WTC11 (cell line): ENCODE measurements at places on chromosomes 3 and 15.

DNA sequence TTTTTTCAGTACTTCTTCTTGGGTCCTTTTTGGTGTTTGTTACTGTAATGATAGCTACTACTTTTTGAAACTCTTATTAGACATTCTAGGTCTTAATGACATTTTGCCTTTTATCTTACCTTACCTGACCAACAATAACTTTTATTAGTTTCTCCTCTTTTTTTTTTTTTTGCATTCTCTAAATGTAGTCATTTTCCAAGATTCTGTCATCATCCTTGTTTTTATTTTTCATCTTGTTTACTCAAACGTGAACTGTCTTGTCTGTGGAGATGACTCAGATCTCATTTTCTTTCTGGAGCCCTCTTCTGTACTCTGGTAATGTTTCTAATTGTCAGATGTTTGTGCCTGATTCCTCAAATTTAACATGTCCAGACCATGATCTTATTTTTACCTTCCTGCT lies 2.9 kb downstream of the ABHD5 start:
- DNase-seq = no peak

- DNase-seq = no peak
Measured at GRCh38 chr3:116897382-116897781, 187.8 kb downstream of the TUSC7 start.

DNA sequence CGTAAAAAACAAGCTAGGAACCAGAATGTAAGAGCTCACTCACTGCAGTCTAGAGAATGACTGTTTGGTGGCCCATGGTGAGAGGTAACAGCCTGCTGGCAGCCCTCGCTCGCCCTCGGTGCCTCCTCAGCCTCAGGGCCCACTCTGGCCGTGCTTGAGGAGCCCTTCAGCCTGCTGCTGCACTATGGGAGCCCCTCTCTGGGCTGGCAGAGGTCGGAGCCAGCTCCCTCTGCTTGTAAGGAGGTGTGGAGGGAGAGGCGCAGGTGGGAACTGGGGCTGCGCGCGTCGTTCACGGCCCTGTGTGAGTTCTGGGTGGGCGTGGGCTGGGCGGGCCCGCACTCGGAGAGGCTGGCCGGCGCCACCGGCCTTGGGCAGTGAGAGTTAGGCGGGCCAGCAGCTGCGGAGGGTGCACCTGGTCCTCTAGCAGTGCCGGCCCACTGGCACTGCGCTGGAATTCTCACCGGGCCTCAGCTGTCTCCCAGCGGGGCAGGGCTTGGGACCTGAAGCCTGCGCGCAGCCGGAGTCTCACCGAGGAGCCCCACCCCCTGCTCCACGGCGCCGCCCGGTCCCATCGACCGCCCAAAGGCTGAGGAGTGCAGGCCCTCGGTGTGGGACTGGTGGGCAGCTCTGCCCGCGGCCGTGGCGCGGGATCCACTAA lies 420.6 kb downstream of the RBMS3 start:
- DNase-seq = no peak

DNA sequence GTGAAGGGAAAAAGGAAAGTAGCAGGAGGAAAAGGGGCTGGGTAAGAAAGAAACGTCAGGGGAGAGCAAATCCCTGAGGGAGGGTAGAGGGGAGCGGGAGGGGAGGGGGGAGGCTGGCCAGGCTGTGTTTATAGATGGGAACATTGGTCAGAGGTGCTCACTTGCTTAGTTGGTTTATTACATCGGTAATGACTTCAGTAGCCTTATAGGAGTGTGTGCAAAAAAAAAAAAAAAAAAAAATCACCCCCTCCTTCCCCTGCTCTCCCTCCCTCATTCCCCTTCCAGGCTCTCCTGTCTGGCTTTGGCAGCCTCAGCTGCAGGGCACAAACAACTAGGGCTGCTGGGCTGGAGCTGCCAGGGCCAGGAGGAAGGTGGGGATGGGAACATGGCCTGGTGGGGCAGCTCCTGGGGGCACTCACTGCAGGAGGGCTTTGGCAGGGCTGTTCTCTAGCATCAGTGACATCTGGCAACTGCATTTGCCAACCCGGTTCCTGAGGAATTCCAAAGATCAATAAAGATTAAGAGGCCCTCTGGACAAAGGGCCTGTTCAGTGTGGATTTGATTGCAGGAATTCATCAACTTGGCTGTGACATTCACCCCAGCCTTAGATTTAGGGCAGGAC lies 334.5 kb upstream of the FRG2C start:
- no peak for DNase-seq

DNA sequence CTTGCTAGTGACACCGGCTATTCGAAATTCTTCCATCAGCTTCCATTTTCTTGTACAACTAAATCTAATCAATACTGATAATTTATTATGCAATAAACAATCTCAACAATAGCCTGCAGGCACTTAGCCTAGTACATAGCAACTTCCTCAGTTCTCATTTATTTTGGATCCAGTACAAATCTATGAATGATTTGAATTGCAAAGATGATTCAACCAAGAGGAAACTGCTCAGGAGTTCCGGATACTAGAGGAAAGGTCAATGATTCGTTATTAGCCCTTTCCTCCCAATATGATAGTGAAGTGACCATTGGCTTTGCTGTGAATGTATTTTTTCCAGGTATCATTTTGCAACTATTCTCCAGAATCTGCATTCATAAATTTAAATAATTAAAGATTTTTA lies 827.0 kb downstream of the CADM2 start:
- no peak for DNase-seq

- DNase-seq = no peak
Measured at GRCh38 chr3:126031981-126032471, 51.9 kb downstream of the SLC41A3 start.

DNA sequence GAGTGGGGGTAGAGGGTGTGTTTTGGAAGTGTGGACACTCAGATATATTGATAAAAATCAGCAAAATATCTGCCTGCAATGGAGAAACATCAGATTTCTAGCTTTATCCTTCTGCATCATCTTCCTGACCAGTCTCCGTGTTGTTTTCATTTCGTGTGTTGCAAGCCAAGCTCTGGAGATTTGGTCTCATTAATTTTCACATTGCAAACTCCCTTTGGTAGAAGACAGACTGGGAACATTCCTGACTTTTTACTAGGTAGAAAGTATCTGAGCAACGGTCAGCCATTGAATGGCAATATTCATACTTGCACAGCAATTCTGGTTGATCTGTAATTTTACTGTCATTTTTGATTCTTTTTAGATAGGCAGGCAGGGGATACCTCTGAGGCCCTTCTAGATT lies 30.4 kb downstream of the FSTL1 start:
- DNase-seq = no peak

GRCh38 chr3:127089486-127090145 lies 103.3 kb upstream of the PRR23E start:
- no peak for DNase-seq

DNA sequence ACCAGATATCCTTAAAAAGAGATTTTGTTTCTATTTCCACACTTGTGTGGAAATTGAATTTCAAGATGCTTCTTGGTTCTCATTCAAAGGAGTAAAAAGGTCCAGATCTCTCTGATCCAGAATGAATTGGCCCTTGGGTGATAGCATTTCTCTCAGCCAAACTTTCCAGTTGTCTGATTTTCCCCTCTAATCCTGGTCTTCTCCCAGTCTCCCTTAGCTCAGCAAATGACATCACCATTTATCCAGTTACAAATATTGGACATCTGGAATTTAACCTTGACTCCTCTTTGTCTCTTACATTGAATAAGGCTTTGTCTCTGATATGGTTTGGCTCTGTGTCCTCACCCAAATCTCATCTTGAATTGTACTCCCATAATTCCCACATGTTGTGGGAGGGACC lies 10.2 kb upstream of the FGF7 start:
- no peak for DNase-seq

DNA sequence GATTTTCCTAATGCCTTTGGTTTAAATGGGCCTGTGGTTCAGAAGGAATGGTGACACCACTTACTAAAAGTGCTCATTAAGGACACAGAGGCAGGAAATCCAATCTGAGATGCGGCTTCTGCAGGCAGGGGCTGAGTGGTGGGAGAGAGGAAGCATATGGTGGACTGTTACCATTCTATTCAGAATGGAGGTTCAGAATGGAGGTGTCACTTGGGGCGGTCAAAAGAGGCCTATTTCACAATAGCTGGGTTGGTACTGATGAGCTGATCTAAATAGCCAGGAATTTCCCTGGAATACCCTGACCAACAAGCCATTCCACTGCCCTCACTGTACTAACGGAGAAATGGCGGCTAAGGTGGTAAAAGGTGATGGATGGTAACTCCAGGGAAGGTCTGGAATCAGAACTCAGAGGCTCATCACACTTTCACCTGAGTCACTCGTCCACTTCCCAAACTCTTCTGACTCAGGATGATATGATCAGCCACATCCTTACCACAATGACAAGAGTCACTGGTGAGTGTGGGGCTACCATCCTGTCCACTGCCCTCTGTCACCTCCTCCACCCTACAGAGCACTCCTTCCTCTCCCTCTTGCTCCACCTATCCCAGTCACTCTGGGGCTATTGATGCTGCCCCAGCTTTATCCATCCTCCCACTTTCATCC lies 15.7 kb downstream of the RFT1 start:
- no peak for DNase-seq

DNA sequence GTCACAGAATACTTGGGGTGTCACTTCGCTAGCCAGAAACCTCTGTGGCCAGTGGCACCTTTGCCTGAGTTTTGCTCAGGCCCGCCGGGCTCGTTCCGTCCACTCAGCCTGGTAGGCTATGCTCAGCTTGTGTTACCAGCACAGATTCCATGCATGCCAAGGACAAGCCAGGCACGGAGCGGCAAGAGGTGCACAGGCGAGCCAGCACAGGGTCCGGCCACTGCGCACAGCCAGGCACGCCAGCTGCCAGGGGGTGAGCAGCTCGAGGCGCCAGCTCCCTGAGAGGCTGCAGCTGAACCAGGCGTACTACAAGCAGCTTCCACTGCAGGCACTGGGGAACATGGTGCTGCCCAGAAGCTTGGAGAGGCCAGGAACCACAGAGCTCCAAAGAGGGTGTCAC lies 14.7 kb downstream of the PCYT1A start:
- DNase-seq = no peak
